ENCODE measurements at places on chromosomes 13 and 19.

DNA sequence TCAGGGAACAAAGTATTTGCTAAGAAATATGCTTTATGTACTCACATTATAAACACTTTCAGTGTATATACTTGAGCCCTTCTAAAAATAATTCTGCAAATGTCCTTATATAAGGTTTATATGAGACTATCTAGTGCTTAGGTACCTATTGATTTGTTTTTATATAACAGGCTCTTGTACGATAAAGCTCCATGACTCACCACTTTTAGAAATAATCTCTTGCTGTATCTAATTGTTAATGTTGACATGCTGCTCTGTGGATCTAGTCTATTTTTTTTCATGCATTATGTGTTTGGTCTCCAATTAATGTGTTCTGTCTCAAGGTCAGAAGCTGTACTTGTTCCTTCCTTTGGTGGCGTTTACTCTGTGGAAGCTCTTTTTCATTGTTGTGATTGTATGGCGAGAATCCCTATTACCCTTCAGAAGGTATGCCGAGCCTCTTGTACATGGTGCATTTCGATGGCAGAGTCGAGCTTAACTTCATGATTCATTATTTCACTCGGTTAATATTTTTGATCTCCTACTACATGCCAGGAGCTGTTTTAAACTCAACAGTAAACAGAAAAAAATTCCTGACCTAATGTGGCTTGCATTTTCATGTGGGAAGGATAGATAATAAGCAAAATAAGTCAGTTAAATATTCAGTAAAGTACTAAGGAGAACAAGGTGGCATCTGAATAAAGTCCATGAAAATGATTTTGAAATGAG is 361.6 kb downstream of the COG6 start:
- no peak for DNase-seq

- DNase-seq: no peak
Observed at GRCh38 chr13:93740334-93740733, 513.7 kb downstream of the GPC6 start.

DNA sequence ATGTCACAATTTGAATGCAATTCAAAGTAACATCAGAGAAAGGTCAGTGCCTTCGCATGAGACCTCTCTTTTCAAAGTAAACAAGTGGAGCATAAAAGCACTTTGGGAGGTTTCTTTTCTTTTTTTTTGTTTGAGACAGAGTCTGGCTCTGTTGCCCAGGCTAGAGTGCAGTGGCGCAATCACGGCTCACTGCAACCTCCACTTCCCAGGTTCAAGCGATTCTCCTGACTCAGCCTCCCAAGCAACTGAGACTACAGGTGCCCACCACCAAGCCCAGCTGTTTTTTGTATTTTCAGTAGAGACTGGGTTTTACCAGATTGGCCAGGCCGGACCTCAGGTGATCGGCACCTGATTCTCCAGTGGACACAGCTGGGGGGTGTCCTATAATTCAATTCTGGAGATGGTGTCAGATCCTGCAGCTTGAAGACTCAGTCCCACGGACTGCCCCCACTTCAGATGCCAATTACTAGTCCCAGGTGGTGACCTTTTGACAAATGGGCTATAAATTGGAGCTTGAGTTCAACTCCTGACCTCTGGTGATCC is 57.6 kb downstream of the RGCC start:
- no peak for DNase-seq

DNA sequence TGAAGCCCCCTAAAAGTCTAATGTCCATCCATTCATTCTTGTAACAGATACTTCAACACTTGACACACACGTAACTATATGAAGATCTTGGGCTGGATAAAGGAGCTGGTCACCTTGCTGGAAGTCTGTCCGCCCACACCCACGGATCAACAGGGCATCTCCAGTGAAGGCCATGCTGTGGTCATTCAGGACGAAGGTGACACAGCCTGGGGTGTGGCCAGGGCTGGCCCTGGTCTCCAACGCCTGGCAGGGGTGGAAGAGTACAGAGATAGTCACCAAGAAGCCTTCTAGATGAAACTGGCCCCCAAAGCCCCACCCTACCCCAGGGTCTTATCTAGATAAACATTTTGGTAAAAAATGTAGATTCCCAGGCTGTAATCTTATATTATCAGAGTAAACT is 6.8 kb upstream of the PHLDB3 start:
- DNase-seq: no peak

DNA sequence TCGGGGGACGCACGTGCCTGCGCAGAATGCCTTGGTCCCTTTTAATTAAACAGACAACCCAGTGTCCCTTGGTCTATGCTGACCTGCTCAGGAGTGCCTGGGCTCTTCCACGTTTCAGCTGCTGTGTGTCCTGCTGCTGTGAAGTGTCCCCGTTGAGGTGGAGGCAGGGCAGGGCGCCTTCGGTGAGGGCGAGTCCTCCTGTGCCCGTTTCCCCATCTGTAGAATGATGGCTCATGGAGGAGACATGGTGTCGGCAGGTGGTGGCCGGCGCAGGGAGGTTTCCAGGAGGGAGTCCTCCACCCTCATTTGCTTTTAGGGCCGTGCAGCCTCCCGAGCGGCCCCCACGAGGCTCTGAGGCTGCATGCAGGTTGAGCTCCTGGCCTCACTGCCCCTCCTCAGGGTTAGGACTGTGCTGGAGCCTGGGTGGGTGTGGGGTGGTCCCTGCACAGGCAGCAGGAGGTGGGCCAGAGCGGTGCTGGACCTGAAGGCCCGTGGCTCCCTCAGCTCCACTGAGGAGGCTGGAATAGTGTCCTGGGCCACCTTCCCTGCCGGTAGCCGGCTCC is 8.8 kb downstream of the STK11 start:
- DNase-seq: no peak

DNA sequence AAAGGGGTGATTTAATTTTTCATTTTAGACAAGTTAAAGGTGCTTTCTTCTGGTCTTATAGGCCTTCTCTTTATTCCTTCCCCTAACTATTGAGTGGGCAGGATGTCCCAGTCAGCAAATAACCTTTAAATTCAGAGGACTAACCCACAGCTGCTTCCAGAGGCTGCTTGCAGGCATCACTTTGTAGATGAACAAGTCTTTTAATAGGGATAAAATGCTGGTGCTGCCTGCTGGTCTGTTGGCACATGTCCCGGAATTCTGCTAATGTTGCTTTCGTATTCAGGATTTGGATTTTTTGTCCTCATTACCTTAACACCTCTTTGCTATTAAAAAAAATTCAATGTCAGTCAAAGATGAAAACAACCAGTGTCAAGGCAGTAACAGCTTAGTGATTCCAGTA is 132.7 kb upstream of the KL start:
- peak; percentile 92 for DNase-seq

DNA sequence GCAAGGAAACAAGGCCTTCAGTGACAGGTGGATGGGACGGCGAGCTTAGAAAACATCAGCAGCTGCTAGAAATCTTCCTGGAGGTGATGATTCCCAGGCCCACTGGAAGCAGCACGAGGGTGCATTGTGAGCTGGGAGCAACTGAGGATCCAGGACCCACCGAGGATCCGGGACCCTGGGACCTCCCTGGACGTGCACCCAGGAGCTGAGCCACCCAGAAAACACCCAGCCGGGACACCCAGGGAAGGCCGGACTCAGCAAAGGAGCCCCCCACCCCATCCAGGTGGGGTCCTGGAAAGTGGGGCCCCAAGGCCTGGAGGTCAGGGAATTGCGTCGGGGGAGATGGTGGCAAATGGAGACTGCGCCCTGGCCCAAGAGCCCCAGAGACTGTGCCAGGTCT is 22.3 kb upstream of the SPACA7 start:
- DNase-seq: no peak

- no peak for DNase-seq
Observed at GRCh38 chr13:46555722-46556417, 2.9 kb downstream of the LRCH1 start.
